Activated T-cell treated with anti-CD3 and anti-CD28 coated beads for 24 hours (primary cell): ENCODE measurements at places on chromosomes 7 and 10.

- DNase-seq = no peak
Observed at GRCh38 chr10:125037145-125037877, 95.4 kb downstream of the ZRANB1 start.

DNA sequence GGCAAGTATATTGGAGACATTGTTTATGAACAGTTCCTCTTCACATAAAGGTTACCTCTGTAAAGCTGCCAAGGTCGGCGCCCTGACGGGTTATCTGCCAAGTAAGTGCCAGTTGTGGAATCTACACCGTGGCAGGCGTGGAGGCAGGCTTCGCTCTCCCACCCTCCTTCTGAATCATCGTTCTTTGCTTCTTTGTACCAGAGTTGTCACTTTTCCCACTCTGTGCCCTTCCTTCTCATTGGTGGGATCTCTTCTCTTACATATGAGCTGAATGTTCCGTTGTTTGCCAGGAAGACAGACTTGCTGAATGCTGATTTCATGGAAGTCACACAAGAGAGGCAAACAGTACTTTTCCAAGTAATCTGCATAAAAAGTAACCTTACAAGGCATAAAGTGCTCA is 40.6 kb upstream of the PTPRZ1 start:
- no peak for DNase-seq

GRCh38 chr10:80191589-80192270 is 13.6 kb downstream of the ANXA11 start:
- no peak for DNase-seq

GRCh38 chr7:151736403-151736909 is 140.5 kb downstream of the PRKAG2 start:
- no peak for DNase-seq

DNA sequence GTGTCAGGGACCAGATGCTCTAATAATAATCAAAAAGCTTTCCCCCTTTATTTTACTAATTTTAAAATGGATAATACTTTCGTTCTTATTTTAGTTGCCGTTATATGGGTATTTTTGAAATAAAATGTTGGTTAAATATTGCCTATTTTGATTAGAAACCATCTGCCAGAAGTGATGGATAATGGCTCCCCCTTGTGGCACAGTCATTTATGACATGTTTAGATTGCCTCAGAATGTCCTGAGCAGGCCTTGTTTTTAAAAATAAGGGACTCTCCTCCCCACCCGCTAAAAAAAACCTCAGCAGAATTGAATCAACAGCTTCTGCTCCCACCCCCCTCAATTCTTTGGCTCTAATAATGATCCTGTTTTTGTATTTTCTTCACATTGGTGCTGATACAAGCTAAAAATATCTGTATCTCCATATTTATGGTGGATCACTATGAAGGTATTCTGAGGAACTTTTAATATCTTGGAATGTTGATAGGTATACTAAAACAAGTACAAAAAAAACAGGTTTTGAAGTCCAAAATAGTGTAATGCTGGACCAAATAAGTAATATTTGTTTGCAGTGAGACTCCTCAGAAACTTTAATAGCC is 38.8 kb downstream of the TMEM60 start:
- peak; percentile 60 for DNase-seq

GRCh38 chr7:131105294-131105798 is 222.3 kb upstream of the MKLN1 start:
- DNase-seq = no peak
